HT1080 (cell line): ENCODE measurements at places on chromosomes 12 and 14. TPM values are rescaled to one million over a fixed set of nuclear protein-coding genes. Genes with fewer than 3 reads are reported as not detected.

DNA sequence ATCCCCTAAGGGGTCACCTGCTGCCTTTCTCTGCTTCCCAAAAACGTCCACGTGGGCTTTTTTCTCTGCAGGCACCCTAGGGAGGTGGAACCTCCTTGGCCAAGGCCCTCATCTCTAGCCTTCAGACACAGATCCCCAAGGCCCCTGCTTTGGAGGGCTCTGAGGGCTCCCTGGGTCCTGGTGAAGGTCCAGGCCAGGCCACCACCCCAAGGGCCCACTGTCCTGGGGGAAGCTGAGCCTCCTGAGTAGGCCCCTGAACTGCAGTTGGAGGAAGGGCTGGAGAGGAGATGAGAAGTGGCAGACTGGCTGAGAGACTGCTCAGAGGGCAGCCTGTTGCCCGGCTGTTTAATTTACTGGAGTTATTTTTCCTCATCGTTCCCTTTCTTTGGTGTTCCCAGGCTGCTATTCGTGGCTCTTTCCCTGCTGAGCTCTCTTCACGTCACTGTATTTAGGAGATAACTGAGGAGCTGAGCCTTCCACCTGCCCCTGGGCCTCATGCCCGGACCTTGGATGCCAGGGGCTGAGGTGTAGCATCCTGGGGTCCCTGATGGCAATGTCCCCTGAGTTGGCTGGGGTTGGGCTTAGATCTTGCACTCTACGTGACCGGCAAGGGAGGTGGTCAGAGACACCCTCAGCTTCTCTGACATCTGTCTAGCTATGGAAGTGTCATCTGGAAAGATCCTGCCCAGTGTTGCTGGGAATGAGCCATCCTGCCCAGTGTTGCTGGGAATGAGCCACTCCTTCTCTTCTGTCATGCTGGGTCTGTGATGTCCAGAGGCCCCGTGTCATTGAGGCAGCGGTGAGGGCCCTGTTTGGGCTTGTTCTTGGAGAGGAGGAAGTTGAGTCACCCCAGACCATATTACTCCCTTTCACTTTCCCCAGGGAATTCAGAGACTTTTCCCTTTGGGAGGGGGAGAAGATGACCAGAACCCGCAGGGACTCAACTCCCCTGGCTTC lies 139.8 kb downstream of the TSPAN9 start:
- peak; percentile 95 for DNase-seq

GRCh38 chr12:5171701-5172100 lies 128.0 kb downstream of the KCNA5 start:
- peak; percentile 77 for DNase-seq

DNA sequence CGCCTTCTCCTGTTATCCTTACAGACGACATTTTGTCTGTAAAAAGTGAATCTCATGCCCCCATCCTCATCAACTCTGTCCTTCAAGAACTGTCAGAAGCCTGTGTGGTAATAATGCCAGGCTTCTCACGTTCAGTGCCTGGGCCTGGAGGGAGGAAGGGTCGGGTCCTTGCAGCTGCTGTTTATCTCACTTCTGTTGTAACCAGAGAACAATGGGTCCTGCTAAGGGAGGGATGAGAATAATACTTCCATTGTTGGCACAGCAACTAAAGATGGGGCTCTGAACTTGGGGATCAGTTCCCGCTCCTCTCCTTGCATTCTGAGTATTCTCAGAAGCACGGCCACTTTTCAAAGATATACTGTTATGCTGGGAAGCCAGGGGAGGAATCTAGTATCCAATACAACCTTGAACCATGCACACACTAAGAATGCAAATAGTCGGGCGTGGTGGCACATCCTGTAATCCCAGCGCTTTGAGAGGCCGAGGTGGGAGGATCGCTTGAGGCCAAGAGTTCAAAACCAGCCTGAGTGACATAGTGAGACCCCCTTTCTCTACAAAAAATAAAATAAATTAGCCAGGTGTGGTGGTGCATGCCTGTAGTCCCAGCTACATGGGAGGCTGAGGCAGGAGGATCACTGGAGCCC lies 38.8 kb upstream of the NINJ2 start:
- no peak for DNase-seq

GRCh38 chr12:12723149-12723680 lies 6.0 kb downstream of the CDKN1B start:
- DNase-seq: peak; percentile 35

GRCh38 chr14:62146030-62146429 lies 383.8 kb downstream of the SNAPC1 start:
- no peak for DNase-seq

CRIP2 gene
- total RNA-seq: 99.3 and 127 TPM in 2 replicates

KRT85 gene
- total RNA-seq: not detected in 2 replicates

KCNK10 gene
- not detected in 2 replicates for total RNA-seq
